Right atrium auricular region (tissue), 2 donors: ENCODE measurements at places on chromosomes 1 and 21.

DNA sequence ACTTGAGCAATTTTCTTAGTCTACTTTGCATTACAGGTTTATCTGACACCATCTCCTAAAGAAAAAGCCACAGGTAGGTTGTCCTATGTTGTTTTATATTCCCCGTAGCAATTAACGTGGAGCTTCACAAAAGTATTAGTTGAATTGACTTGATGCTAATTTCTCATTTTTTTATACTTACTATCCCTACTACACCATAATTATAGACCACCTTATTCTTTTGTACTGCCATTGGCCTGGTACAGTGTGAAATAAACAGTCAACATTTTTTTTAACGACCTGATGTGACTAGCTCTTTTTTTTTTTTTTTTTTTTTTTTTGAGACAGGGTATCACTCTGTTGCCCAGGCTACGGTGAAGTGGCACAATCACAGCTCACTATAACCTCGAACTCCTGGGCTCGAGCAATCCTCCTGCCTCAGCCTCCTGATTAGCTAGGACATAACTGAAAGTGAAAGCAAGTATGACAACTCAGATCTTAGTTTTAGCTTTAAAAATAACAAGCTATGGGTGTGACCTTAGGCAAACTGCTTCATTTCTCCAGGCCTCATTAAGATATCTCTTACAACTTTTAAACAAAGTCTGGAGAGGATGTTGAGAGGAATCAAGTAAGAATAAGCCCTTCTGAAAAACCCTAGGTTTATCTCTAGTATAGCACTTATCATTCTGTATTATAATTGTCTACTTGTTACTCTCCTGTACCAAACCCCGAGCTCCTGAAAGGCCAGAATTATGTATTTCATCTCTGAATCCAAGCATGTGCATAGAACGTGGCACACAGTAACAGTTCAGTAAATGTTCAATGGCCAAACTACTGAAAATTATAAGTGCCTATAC is 49.5 kb downstream of the LUZP1 start:
- peak overlapping the region; percentile 47 for H3K27ac ChIP-seq
- H3K4me3 ChIP-seq, result peak overlapping the region; percentile 24
- DNase-seq, result no peak

GRCh38 chr1:209761011-209761635 is 5.3 kb downstream of the TRAF3IP3 start:
- H3K4me3 ChIP-seq, result no peak overlapping the region
- H3K36me3 ChIP-seq, result no peaks in the 10 kb centered on the region
- H3K4me1 ChIP-seq, result peaks cover 7% of the 10 kb centered on the region
- DNase-seq, result no peak
- no peaks in the 10 kb centered on the region for H3K27me3 ChIP-seq

GRCh38 chr1:234114648-234115307 is 210.3 kb downstream of the SLC35F3 start:
- no peaks in the 10 kb centered on the region for H3K27me3 ChIP-seq
- no peak overlapping the region for H3K4me3 ChIP-seq
- H3K4me1 ChIP-seq, result no peaks in the 10 kb centered on the region
- H3K36me3 ChIP-seq, result no peaks in the 10 kb centered on the region
- H3K27ac ChIP-seq, result no peak overlapping the region

DNA sequence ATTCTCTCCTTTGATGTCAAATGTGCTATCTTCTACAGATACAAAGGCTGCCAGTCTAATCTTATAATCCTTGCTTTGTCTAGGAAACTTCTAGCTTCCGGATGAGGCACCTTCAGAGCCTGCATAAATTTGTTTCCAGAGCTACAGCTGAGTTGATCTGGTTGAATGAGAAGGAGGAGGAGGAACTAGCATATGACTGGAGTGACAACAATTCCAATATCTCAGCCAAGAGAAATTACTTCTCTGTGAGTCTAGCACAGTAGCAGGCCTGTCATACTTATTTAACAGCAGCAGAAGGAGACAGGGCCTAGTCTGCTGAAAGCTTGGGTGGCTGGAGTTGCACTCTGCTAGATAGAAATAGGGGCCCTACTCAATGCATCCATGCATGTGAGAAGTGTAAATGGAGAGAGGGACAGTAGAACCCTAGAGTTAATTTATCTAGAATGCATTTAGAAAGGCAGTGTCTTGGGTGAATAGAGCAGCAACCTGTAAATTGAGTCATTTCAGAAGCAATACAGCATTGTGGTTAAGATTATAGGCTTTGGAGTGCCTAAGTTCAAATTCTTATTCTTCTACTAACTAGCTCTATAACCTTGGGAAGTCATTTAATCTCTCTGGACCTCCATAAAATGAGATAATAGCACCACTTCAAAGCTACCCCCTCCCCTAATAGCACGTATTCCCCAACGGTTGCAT is 89.0 kb downstream of the MACF1 start:
- DNase-seq, result no peak
- H3K4me3 ChIP-seq, result no peak overlapping the region
- H3K27me3 ChIP-seq, result no peaks in the 10 kb centered on the region
- H3K36me3 ChIP-seq, result peaks cover 85% of the 10 kb centered on the region

DNA sequence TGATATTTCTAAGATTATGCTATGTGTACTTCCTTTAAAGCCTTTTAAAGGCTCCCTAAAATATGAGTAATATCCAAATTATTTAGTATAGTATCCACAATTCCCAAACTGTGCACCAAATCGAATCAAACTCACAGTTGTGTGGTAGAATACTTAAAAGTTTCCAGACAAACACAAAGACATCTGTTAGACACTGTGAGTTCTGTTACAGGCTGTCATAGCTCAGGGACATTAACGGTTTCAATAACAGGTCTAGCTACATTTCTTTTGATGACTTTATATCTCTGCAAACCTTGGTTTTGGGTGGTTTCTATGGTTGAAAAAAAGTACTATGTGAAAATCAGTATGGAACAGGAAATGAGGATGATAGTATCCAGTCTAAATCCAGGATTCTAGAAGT is 36.9 kb upstream of the NEK7 start:
- no peak for DNase-seq
- no peak overlapping the region for H3K4me3 ChIP-seq
- H3K27me3 ChIP-seq, result no peaks in the 10 kb centered on the region
- peaks cover 23% of the 10 kb centered on the region for H3K4me1 ChIP-seq

- H3K36me3 ChIP-seq, result no peaks in the 10 kb centered on the region
- no peaks in the 10 kb centered on the region for H3K27me3 ChIP-seq
- no peaks in the 10 kb centered on the region for H3K4me1 ChIP-seq
- DNase-seq, result no peak
Observed at GRCh38 chr21:28345934-28346333, 646.7 kb downstream of the LTN1 start.

- no peaks in the 10 kb centered on the region for H3K27me3 ChIP-seq
- no peaks in the 10 kb centered on the region for H3K36me3 ChIP-seq
- peak overlapping the region; percentile 12 for H3K4me3 ChIP-seq
- no peak for DNase-seq
- H3K4me1 ChIP-seq, result no peaks in the 10 kb centered on the region
Observed at GRCh38 chr1:203289982-203290260, 15.4 kb upstream of the BTG2 start.

- H3K36me3 ChIP-seq, result no peaks in the 10 kb centered on the region
- H3K4me1 ChIP-seq, result no peaks in the 10 kb centered on the region
- H3K27ac ChIP-seq, result no peak overlapping the region
- no peak overlapping the region for H3K4me3 ChIP-seq
Observed at GRCh38 chr1:187032982-187033692, 204.4 kb downstream of the PLA2G4A start.

DNA sequence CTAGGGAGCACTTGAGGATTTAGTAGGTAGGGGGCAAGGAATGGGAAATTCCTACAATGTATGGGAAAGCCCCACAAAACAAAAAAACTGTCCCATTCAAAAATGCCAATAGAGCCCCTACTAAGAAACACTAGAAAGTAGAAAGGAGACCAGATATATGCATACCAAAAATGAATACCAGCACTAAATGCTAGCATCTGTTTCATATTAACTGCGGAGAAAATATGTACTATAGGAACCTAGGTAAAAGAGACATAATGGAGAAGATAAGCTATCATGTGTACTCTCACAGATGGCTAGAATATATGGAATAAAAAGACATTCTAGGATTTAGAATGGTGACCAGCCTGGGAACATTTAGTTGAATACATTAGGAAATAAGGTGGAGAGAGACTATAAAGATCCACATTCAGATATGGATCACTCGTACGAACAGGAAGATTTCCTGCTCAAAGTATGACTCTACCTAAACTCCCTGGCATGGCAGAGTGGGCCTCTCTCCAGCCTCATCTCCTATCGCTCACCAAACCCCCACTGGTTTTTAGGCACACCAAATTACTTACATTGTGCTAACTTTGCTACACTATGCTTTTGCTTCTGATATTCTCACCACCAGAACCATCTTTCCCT is 18.3 kb downstream of the ZNHIT6 start:
- DNase-seq, result no peak
- H3K27ac ChIP-seq, result no peak overlapping the region
- no peaks in the 10 kb centered on the region for H3K4me1 ChIP-seq
- H3K27me3 ChIP-seq, result no peaks in the 10 kb centered on the region

GRCh38 chr1:65176056-65176450 is 28.1 kb downstream of the AK4 start:
- no peak overlapping the region for H3K4me3 ChIP-seq
- H3K4me1 ChIP-seq, result peaks cover 50% of the 10 kb centered on the region
- peak overlapping the region; percentile 84 for H3K27ac ChIP-seq
- no peaks in the 10 kb centered on the region for H3K36me3 ChIP-seq

GRCh38 chr1:7856345-7856744 is 3.5 kb upstream of the UTS2 start:
- no peaks in the 10 kb centered on the region for H3K27me3 ChIP-seq
- DNase-seq, result no peak

DNA sequence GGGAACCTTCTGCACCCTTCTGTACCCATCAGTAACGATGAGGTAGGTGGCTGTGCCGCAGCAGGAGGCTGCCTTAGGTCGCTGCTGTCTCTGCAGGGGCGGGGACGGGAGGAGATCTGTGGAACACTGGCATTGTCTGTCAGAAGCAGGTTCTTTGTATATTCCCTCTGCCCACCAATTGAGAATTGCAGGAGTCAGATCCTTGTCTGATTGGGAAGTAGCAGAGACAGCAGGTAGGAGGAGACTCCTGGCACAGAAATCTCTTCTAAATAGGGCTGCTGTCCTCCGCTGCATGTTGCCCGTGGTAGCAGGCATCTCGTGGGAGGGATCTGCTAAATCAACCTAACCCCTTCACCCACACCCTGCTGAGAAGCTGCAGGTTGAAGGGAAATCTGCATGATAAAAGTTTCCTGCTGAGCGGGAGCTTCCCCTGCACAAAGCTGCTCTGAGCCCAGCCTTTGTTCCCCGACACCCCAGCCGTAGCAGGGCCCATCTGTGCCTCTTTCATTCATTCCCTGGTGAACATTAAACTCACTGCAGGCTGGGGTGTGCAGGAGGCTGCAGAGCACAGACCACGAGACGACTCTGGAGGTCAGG is 15.9 kb downstream of the SARS1 start:
- no peak overlapping the region for H3K4me3 ChIP-seq
- no peak for DNase-seq
- no peaks in the 10 kb centered on the region for H3K27me3 ChIP-seq
- peaks cover 70% of the 10 kb centered on the region for H3K36me3 ChIP-seq
- no peak overlapping the region for H3K27ac ChIP-seq

DNA sequence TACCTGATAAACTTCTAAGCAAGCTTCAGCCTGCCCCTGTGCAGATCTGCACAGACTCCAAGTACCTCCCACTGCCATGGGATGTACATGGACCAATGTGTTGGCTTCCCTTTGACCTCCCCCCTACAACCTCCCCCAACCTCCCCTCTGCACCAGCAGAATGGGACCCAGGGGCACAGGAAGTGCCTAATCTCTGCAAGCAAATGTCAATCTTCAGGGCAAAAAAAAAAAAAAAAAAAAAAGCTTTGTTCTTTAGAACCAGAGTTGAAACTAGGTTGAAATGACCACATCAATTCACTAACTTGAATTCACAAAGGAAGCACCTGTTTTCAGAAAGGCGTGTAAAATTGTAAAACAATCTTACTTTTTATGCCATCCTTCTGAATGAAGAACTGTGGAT is 53.9 kb upstream of the TIAM1 start:
- H3K4me1 ChIP-seq, result no peaks in the 10 kb centered on the region
- H3K4me3 ChIP-seq, result no peak overlapping the region
- DNase-seq, result no peak
- no peaks in the 10 kb centered on the region for H3K27me3 ChIP-seq
- no peak overlapping the region for H3K27ac ChIP-seq

DNA sequence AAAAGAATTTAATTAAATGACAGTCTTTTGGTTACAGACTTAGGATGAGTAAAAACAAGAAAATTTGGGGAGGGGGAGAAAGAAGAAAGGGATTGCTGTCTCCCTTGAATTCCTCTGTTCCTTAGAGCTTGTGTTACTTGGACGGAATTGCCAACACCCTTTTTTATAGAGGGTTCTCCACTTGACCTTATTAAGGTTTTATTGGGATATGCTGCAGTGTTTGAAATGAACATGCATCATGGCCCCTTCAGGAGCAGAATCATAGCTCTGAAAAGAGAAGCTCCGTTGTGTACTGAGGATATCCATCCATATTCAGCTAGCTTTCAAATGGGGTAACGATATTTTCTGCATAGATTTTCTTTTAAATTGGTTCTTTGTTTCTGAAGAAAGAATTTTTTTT is 48.2 kb upstream of the DNASE2B start:
- no peaks in the 10 kb centered on the region for H3K27me3 ChIP-seq
- no peak overlapping the region for H3K27ac ChIP-seq
- H3K4me3 ChIP-seq, result no peak overlapping the region
- no peaks in the 10 kb centered on the region for H3K36me3 ChIP-seq
- H3K4me1 ChIP-seq, result no peaks in the 10 kb centered on the region
